ENCODE measurements at places on chromosomes 11 and 22. TPM values are rescaled to one million over a fixed set of nuclear protein-coding genes. Genes with fewer than 3 reads are reported as not detected.

LSP1 gene
- total RNA-seq = not detected

ACAD8 gene
- total RNA-seq = 43.3 TPM

FSHB gene
- total RNA-seq = not detected

MAJIN gene
- total RNA-seq = not detected

SEC14L3 gene
- total RNA-seq = not detected

LRRC32 gene
- 0.59 TPM for total RNA-seq

TYR gene
- not detected for total RNA-seq

ADM2 gene
- total RNA-seq = 11.9 TPM

Data from H9 (cell line).